ENCODE measurements at places on chromosomes 2 and 18.

DNA sequence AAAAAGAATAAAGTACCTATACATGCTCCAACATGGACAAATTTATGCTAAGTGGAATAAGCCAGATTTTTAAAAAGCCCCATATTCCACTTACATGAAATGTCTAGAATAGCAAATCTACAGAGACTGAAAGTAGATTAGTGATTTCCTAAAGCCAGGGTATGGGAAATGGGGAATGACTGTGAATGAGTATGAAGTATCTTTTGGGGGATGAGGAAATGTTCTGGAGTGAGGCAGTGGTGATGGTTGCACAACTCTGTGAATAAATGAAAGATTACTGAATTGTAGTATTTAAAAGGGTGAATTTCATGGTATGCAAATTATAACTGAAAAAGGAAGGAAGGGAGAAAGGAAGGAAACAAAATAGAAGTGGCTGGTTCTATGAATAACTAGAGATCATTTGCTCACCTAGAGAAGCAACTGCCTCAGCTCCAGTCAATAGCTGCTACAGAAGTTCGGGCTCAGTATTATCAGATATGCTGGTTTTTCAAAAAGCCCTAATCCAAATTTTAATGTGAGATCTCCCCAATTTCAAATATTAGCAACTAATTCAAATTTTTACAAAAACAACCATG is 39.3 kb downstream of the MAP3K2 start:
- no peak for DNase-seq

DNA sequence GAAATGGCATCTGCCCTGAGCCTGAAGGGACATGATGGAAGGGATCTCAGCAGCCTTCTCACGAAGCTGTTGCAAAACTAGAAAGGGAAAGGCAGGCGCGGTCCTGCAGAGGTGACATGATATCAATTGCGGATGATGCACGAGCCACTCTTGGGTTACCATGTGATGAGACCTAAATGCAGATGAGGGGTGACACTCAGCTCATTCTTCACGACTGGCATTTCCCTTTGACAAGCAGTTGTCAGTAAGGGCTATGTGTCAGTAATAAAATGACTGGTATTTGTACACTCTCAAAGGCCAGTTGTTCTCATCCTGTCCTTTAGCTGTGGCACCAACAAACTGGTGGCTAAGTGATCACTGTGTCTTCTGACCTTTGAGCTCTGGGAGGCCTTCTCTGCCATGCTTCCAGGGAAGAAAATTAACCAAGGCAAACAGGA is 273.6 kb downstream of the ETAA1 start:
- DNase-seq = no peak

- DNase-seq = no peak
Measured at GRCh38 chr2:200158647-200159356, 147.7 kb upstream of the SPATS2L start.

DNA sequence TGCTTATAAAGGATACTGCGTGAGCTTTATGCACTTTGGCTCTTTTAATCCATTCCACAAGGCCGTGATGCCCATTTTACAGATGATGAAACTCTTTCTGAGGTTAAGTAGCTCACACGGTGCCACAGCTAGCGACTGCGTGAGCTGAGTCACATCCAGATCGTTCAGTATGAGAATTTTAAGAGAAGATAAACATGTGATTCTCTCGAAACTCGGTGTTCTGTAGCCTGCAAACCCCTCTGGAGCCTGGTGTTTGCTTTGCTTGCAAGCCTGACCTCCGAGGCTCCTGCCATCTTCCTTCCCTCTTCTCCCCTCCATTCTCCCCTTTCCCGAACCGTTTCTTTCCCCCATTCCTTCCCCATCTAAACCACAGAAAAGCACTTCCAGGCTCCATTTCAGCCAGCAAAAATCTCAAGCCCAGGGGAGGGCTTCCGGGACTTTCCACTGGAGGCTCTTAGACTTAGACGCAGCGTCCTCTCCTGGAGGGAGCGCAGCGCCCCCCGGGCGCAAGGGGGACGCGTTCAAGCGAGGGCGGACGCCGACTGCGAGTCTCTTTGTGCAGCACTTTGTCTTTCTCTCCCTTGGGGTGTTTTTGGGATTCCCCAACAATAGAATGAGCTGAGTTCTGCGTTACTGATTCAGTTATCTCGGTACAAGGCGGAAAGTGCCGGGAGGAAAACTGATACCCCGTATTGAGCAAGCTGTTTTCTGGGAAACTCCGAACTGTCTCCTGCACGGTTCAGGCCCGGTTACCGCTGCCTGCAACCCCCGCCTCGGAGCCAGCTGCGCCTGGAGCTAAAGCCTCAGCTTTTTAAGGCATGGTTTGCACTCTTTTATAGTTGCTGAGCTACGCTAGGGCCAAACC is 38.0 kb downstream of the CYP1B1 start:
- DNase-seq = no peak
